ENCODE measurements at places on chromosomes 16 and 17.
A peak's percentile ranks its signal among the peaks of the same experiment; 100 is the strongest.

GRCh38 chr17:27245230-27245696 is 48.7 kb upstream of the WSB1 start:
- DNase-seq = peak; percentile 79

- DNase-seq = no peak
These were observed 2.4 kb upstream of the PERCC1 start for GRCh38 chr16:1428511-1428910.

DNA sequence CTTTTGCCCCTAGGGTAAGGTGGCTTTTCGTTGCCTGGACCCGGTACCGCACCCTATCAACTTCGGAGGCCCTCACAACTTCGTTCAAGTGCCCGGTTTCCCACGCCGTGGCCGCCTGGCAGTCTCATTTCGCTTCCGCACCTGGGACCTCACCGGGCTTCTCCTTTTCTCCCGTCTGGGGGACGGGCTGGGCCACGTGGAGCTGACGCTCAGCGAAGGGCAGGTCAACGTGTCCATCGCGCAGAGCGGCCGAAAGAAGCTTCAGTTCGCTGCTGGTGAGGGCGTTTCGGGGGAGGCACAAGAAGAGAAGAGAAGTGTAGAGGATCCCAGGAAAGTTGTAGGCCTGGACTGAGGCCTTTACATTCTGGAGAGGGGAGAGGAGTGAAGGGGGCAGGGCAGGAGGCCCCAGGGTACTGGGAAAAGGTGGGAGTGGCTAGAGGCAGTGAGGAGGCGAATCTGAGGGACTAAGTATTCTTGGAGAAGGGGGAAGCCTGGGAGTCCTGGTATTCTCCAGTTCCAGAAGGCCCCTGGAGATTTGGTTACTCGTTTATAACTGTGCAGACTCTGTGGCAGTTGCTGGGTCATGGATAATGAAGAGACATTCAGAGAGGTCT is 5.5 kb downstream of the CNTNAP1 start:
- DNase-seq = no peak

DNA sequence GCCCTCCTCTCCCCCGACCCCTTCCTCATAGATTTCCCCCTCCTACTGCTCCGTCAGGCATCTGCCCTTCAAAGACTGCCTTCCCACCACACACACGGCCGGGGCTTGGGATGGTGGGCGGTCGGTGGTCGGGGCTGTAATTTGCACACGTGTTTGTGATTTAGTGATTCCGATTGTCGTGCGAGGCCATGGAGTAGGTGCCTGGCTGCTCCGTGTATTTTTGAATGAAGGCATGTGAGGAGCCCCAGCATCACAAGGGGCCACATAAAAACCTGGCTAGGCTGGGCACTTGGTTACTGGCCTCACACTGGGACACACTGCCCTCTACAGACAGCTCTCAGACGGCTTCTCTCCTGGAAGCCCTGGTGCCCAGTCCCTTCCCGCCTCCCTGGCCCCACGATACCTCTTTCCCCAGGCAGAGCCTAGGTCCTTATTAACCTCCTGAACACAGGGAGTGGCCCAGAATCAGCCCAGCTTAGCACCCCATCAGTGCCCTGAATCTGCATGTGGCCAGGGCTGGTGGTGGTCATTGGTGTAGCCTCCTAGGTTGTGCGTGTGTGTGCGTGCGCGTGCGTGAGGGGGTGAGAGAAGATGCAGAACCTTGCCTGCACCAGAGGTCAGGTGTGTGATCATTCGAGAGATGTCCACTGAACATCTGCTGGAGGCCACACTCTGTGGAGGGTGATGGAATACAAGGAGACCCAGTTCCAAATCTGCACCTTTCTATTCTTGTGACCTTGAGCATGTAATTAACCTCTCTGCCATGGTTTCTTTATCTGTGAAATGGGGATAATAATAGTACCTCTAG is 1.3 kb upstream of the SOCS1 start:
- DNase-seq = peak; percentile 73

DNA sequence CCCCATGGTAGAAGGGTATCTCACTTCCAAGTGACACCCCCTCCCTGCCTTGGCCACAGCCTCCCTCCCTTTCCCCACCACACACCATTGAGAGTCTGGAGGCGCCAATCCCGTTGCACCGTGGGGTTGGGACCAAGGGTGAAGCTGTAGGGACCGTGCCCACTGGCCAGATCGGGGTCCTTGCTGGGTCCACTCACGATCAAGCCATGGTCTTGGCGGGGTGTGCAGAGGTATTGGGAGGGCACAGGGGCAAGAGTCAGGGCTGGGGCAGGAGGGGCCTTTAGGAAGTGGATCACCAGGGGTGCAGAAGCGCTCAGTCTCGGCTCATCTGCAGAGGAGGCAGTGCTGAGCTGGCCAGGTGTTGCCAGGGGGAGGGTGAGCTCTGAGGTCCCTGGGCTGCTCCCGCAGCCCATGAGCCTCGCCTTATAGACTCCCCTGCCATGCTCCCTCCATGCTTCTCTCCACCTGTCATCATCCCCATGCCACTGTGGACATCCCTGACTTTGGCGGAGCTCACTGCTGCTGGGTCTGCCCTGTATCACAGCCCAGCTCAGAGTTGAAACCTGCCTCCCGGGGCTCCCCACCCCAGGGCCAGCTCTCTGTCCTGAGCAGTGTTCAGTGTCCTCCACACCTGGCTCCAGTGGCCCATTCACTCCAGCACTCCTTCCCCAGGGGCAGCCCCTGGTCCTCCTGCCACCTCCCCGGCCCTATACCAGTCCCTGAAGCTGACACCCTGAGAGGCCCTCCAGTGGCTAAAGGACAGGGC is 8.3 kb downstream of the CDH16 start:
- no peak for DNase-seq

GRCh38 chr16:71311553-71312158 is 22.5 kb upstream of the CMTR2 start:
- peak; percentile 3 for DNase-seq

- no peak for DNase-seq
These were observed 13.3 kb downstream of the GPT2 start for GRCh38 chr16:46897471-46897870.

- DNase-seq = no peak
These were observed at the start of gene QRICH2 for GRCh38 chr17:76307966-76308338. Gene QRICH2, minus strand, starts transcription at chr17:76308276. Its CDS starts 278 bp downstream, at chr17:76307998.

GRCh38 chr17:51118330-51119195 is 2.1 kb downstream of the SPAG9 start:
- DNase-seq = peak; percentile 86

DNA sequence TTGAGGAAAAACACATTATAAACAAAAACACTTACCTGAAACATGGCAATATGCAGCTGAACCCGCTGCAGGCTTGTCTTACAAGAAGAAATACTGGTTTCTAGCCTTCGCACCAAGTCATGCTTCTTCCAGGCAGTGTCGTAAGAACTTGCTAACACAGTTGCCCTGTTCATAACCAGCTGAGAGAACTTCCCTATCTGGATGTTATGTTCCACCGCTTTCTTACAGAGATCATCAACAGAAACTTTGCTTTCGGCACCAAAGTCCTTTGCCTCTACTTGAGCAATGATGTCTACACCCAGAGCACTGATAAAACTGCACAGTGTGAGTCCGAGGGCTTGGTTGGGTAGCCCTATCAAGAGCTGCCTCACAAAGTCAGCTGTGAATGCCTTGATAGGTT is 27.9 kb upstream of the ARL6IP1 start:
- DNase-seq = no peak

DNA sequence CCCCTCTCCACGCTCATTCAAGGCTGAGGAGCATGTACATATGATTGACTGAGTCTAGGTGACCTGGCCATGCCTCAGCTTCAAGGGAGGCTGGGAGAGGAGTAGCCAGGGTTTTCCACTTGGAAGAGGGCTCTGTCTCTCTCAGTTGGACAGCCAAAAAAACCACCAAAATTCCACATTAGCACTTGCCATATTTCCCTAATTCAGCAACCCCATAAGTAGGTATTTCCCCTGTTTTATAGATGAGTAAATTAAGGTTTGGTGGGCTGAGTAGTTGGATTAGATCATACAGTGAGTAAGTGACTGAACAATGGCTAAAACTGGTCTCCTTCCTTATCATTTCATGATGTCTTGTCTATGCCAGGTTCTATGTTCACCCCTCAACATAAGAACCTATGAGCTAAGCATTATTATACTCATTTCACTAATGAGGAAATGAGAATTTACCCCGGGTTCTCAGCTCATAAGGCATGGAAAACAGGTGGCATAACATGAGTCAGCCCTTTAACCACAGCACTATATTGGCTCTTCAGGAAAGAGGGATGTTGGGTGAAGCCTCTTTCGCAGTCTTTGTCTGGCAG is 68.0 kb upstream of the GAS7 start:
- DNase-seq = no peak
